ENCODE measurements at places on chromosomes 6 and 20. TPM values are rescaled to one million over a fixed set of nuclear protein-coding genes. Genes with fewer than 3 reads are reported as not detected.

DNA sequence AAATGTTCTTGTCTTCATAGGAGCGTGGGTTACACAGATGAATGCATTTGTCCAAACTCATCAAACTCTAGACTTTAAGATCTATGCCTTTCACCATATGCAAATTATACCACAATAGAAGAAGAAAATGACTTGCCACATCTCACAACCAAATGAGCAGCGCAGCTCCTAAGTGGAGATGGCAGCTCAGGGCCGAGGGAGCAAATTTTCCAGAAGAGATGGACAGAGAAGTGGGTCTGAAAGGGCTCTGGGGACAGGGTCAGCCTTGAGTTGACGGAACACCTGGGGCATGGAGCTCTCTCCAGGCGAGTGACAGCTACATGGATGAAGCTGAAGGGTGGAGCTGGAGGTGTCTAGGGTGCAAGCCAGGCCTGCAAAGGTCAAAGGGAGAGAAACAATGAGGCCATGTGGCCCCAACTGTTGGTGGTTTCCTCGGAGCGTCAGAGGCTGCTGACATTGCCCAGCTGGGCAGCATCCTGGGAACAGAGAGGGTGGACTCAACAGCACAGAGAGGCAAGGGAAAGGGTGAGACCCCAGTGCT is 228.3 kb downstream of the NRN1 start:
- DNase-seq, result no peak

GRCh38 chr20:58375759-58376352 is 13.2 kb upstream of the VAPB start:
- no peak for DNase-seq

- DNase-seq, result no peak
Observed at GRCh38 chr6:63140692-63141318, 70.5 kb upstream of the FKBP1C start.

GRCh38 chr6:87102151-87102621 is 7.3 kb upstream of the CGA start:
- no peak for DNase-seq

DNA sequence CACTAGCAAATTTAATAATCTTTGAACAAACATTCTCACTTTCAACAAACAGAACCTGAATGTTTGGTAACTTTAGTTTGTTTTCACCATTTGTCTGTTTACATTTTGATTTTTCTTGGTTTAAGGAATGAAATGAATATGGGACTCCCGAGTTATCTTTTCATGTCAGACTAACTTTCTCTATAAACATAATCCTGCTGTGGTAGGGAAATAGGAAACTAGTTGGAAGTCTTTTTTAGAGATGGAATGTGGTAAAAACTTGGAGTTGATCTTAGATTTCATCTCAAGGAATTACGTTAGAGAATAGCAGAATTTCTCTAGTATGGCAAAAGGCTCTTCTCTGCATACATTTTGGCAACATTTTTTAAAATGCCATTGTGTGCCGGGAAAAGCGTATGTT is 206.5 kb downstream of the CDKAL1 start:
- DNase-seq, result no peak

GRM4 gene
- 0.02 TPM for polyA plus RNA-seq

Data from BJ (cell line).